Left cardiac atrium (tissue), 4 donors: ENCODE measurements at places on chromosomes 5 and 9. TPM values are rescaled to one million over a fixed set of nuclear protein-coding genes. Genes with fewer than 3 reads are reported as not detected.

C5orf34 gene
- total RNA-seq, result 0.35 TPM

IFNB1 gene
- not detected for total RNA-seq

IRGM gene
- total RNA-seq, result not detected

PCDHGA3 gene
- 5.0 TPM for total RNA-seq

- no peak for DNase-seq
These were observed 167.4 kb downstream of the SLIT3 start for GRCh38 chr5:169133531-169133930.

- no peak for DNase-seq
These were observed 421.5 kb downstream of the KIAA0825 start for GRCh38 chr5:94196953-94197352.

PDLIM4 gene
- total RNA-seq, result 12.4 TPM

DNA sequence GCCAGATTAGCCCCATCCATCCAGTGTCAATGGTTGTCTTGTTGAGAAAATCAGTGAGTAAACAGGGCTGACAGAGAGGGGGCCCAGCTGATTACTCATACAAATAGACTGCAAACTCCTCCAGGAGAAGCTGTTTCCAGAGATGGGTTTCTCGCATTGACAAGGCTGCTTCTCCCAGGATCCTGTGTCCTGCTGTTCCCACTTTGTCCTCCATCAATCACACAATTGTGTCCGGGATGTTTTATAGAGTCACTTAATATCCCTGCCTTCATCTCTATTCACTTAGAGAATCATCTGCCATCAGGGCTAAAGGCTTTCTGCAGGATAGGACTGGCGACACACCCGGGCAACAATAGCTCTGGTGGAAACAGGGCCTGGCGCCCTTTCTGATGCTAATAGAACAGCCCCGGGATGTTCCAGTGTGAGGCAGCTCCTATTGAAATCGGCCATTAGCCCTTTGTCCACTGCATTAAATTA lies 71.7 kb upstream of the TBCA start:
- DNase-seq, result no peak

NR6A1 gene
- total RNA-seq, result 1.2 TPM

- no peak for DNase-seq
These were observed 577.0 kb upstream of the DAB2 start for GRCh38 chr5:40001796-40002195.

DNA sequence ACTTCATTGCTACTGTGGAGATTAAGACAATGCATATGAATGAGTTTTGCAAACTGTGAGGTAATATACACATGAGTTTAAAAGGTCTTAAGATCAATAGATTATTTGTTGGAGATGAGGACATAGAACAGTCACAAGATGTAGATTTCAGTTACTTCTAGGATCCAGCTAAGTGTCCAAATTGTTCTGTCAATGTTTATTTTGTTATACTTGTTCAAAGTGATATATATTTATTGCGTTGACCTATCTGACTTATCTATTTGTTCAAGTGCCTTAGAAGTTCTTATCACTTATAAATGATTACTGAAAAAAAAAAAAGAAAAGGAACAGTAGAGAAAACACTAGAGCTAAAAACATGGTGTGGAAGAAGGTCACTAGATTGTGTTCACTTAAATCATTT lies 75.6 kb upstream of the GRIN3A start:
- DNase-seq, result no peak

GRCh38 chr9:74001382-74001781 lies 495.8 kb upstream of the RORB start:
- DNase-seq, result no peak

MARVELD2 gene
- 2.2 TPM for total RNA-seq

GRCh38 chr5:11045411-11045810 lies 284.4 kb upstream of the DAP start:
- DNase-seq, result no peak

DNA sequence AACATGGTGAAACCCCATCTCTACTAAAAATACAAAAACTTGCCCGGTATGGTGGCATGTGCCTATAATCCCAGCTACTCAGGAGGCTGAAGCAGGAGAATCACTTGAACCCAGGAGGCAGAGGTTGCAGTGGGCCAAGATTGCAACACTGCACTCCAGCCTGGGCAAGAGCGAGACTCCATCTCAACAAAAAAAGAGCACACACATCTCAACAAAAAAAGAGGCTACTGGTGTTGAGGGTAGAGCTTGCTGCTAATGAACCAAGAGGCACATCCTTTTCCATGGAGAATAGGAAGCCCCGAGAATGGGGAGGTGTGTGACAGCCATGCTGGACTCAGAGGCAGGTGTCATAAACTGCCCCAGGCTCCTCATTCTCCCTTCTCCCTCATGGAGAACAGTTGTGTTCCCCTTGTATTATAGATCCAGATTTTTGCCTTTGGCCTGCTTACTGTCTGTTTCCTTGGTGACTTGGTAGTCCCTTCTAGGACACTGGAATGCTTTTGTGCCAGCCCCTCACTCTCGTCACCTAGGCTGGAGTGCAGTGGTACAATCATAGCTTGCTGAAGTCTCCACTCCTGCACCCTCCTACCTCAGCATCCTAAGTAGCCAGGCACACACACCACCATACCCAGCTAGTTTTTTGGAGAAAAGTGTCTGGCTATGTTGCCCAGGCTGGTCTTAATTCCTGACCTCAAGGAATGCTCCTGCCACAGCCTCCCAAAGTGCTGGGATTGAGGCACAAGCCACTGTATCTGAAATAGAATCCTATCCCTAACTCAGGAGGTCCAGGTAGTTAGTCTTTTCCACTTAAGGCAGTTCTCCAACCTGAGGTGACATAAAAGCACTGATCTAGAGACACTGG lies 5.1 kb downstream of the RPL12 start:
- DNase-seq, result no peak

CXCL14 gene
- 11.2 TPM for total RNA-seq

MYOT gene
- total RNA-seq, result 90.8 TPM

GRCh38 chr5:57594436-57594835 lies 111.8 kb upstream of the ACTBL2 start:
- DNase-seq, result no peak

- DNase-seq, result no peak
These were observed 50.3 kb downstream of the MAMDC2 start for GRCh38 chr9:70093944-70094343.

DNA sequence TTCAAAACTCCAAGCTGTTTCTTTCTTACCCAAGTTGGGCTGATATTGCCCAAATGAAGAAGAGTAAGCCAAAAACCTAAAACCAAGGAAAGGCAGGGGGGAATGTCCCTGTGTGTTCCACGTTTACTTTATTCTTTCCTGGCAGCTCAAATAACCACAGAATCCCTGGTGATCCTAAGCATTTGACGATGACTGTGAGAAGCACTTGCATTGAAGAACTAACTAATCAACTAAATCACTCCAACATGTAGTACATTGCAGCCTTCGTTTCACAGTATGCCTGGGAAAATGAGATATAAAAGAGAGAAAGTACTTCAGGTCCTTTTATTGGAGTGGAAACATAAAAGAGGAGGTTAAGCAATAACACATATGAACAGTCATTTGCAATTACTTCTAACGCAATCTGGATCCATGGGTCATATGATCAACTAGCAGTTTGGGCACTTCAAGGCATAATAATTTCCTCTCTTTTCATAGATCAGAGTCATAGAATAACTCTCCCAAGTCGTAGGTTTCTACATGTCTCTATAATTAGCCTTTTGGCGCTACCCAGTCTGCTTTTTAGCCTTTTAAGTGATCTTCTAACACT lies 338.4 kb downstream of the TMEM167A start:
- no peak for DNase-seq

DNA sequence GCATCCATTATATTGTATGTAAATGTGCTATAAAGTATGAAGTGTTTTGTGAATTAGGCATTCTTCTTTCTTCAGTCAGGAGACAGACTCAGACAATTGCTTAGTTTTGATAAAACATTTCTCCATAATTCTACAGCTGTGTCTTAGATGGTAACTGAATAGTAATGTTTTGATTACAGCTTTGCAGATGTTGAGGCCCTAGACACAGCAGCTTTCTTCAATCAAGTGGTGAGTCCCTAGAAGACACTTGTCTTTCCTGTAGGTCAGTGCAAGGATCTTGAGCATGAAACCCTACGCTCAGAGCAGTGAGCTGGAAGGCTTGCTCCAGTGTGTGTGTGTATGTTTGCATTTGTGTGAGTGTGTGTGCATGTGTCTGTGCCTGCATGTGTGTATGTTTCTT lies 46.8 kb upstream of the CD180 start:
- DNase-seq, result no peak

DNA sequence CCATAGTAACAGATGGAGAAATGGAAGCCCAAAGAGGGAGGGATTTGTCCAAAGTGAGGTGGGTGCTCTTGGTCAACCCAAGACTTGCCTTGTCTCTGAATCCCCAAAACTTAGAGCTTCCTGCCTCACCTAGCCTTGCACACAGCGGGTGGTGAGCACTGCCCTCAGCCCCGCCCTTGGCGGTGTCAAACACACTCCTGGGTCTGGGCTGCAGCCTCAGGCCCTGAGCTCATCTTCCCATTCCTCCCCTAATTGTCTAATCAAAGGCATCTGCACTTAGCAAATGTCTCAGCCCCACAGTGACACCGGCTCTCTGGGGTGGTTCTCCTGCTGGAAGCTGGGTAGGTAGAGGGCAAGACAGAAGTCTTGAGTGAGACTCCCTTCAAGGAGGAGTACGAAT lies 20.9 kb downstream of the FABP6 start:
- no peak for DNase-seq

- DNase-seq, result no peak
These were observed 5.3 kb upstream of the ACO1 start for GRCh38 chr9:32378993-32379729.

- DNase-seq, result no peak
These were observed 16.8 kb downstream of the ANXA1 start for GRCh38 chr9:73168298-73168934.

- DNase-seq, result peak; percentile 76
These were observed 38.9 kb downstream of the SERINC5 start for GRCh38 chr5:80216753-80217596.

DNA sequence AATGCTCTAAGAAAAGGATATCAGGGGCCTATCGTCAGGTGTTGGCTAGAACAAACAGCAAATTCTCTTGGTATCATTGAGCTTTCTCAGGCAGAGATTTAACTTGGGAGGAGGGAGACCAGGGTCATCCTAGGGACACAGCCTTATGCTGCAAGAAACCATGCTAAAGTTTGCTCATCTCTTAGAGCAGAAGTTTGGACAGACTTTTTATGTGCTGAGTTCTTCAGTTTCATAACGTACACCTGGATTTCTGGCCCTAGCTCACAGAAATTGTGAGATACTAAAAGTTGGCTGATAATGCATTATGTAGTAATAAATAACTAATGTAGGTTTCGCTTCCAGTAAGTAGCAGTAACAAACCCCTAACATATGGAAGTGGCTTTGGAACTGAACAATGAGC lies 1359.8 kb upstream of the CDH9 start:
- DNase-seq, result no peak

GRCh38 chr5:179137016-179137642 lies 77.0 kb downstream of the ZNF354C start:
- DNase-seq, result peak; percentile 11

GRCh38 chr9:98916660-98917059 lies 27.0 kb upstream of the COL15A1 start:
- DNase-seq, result peak; percentile 69

DNA sequence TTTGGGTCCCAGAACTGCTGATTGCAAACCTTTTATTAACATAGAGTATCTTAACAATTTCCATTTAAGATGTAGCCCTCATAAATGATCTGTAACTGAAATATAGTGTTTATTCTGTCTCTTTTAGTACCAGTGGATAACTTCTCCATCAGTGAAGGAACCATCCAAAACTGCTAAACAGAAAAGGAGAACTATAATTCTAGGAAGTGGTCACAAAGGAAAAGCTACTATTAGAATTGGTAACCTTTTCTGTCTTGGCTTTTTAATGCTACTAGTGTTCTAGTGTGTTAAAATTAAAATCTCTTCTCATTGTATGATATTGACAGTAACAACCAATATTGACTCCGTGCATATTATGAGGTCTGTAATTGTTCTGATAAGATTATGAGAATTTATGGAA lies 12.8 kb downstream of the CEP78 start:
- no peak for DNase-seq

DNA sequence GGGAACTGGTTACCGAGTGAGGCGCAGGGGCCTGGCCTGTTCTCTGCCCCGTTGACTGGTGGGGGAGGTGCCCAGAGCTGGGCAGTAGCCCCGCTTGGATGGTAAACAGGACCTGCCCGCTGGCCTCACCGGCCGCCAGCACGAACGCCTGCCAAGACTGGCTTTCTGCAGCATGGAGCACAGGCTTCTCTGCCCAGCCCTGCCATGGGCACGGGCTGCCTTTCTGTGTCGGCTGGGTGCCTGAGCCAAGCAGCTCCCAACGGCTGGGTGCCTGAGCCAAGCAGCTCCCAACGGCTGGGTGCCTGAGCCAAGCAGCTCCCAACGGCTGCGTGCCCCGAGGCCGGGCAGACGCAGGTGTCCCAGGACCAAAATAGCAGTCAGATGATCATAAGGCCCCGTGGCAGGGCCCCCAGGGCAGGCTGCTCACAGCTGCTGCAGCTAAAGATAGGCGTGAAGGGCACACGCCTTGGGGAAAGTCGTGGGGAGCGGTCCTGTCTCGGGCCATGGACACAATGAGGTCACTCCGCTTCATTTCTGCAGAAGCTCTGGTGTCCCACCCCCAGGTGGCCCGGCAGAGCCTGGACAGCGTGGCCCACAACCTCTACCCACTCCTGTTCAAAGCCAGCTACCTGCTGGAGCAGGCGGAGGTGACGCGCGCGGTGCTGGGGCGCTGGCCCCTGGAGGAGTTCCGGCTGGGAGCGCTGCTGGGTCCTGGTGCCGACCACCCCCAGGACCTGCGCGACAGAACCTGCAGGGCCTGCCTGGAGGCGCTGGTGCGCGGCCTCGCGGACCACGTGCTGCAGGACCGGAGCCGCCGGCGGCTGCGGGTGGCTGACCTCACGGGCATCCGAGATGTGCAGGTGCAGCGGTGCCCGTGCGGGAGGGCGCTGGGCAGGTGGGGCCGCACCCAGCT lies at the start of gene LRRC14B:
LRRC14B (plus strand) TSS at position 460 of the 913 bp plus-strand sequence; CDS start at position 504, 44 bp downstream.
- DNase-seq, result peak; percentile 71

DNA sequence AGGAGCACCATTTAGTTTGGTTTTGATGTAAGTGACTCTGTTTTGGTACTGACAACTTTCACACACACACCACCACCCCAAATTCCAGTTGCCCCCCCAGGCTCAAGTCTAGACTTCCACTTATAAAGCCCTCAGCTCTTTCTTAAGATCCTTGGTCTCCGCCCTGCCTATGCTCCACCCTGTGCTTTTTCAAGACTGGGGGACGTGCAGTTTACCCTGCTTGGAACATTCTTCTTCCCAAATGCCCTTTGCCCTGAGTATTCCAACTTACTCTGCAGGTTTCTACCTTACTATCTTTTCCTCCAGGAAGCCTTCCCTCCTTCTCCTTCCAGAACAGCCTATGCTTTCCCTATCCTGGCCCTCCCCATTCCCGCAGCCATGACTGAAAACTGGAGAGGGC lies 1.5 kb upstream of the TRIM14 start:
- DNase-seq, result no peak

GRCh38 chr9:75188756-75189155 lies 100.4 kb downstream of the OSTF1 start:
- DNase-seq, result no peak

FAM221B gene
- total RNA-seq, result not detected

QRFP gene
- total RNA-seq, result not detected

DNA sequence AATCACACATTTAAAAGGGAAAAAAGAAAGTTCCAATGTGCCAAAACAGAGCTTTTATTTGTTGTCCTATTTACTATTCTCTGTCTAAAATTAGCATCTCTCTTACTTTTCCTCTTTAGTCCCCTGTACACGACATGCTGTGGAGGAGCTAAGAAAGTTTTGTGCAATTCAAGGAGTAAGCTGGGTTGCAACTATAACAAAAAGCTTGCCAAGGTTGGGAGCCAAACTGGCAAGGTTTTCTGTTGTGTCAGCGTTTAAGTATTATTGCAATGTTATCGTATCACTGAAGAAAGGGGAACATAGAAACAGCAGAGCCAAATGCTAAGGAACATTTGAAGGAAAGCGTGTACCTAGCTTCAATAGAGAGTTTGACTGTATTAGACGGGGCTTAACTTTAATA lies 680.8 kb downstream of the CETN3 start:
- peak; percentile 44 for DNase-seq
